Activated T-cell treated with anti-CD3 and anti-CD28 coated beads, Interleukin-2, amount 50 U/mL, for 4 hours (primary cell): ENCODE measurements at places on chromosomes 4 and X. TPM values are rescaled to one million over a fixed set of nuclear protein-coding genes. Genes with fewer than 3 reads are reported as not detected.

The TLR10 gene
- total RNA-seq, result not detected

The GNL3L gene
- total RNA-seq, result 111 TPM

The MYOZ2 gene
- total RNA-seq, result not detected

DNA sequence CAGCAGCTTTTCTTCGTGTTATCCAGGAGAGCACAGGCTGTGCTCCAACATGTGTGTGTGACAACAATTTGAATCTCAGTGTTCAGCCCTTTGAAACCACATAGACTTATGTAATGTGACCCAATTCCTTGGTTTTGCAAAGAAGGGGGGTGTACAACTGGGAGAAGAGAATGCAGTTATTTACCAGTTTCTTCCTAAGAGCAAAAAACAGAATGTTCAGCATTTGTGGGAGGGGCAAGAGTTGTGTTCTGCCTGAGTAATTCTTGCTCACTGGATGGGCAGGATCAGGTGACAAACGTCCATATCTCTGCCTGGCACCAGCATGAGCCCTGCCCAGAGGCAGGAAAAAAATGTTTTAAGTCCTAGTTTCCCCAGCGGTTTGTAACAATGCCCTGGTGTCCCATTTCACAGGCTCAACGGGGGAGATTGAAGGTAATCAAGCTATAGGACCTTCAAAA, 72.0 kb downstream of the PRPS1 start:
- no peak for DNase-seq

GRCh38 chrX:122344816-122345215, 839.3 kb upstream of the GRIA3 start:
- DNase-seq, result no peak

- DNase-seq, result no peak
Measured at GRCh38 chr4:130146773-130147172, 1050.8 kb downstream of the C4orf33 start.

DNA sequence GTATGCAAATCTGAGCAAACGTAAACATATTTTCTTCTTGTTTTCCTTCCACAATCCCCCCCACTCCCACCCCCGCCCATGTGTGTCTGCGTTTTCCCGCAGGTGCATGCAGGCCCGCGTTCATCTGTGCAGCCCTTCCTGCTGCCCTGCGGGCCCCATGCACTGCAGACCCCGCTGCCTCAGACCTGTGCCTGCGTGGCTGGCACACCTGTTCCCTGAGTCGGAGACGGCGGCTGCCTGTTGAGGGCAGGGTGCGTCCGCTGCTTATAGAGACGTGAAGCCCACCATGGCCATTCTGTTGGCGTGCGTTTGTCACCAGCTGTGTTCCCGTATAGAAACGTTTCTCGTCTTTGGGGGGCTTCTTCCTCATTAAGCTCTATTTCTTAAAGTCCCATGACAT, 51.5 kb downstream of the PCGF3 start:
- no peak for DNase-seq

GRCh38 chr4:129278868-129279267, 182.9 kb downstream of the C4orf33 start:
- DNase-seq, result no peak

DNA sequence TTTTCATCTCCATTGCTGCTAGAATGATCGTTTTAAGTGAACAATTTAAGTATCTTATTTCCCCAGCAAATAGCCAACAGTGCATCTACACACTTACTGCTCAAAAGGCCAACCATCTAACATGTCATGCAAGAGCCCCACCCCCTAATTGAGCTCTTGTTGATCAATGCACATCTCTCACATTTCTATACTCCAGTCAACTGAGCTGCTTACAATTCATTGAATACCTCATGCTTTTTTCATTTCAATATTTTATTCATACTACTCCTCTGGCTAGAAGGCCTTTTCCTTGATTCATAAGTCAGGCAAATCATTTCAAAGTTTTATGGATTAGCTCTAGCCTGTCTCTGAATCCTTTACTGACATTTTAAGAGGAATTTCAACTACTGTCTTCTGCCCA, 79.0 kb upstream of the WDR17 start:
- no peak for DNase-seq

- no peak for DNase-seq
Measured at GRCh38 chr4:63618883-63619718, 790.1 kb downstream of the TECRL start.

DNA sequence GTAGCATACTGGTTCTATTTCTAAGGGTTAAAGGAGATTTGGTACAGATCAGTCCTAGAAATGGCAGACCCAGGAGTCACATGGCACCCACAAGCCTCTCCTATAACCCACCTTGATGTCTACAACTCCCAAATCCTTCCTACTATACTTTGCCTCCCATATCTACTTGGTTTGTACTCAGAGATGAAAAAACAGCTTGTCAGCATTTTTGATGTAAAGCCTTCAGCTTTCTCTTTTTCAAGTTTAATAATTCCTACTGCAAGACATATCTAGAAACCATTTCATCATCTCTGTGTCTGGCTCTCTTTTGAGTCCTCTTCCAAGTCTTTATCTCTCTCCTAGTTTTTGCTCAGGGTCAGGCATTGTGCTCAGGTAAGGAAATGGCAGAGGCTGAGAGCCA, 82.9 kb downstream of the NYX start:
- DNase-seq, result no peak

- DNase-seq, result no peak
Measured at GRCh38 chr4:186472948-186473347, 82.4 kb downstream of the MTNR1A start.
